NCI-H2107 (cell line): ENCODE measurements at places on chromosomes 11 and 22.

DNA sequence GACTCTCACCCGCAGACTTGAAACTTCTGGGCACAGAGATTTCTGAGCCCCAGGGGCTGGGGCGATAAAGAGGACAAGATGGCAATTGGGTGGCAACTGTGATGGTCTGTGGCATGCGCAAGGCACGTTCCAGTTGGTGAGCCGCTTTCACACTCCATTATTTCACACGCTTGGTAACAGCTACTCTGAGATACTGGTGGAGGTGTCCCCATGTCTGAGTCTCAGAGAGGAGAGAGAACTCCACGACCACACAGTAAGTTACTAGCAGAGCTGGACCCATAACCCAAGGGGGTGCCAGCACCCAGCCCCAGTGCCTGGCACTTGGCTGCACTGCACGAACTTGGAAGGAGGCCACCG, 6.0 kb upstream of the KCNJ4 start:
- no peak for DNase-seq

DNA sequence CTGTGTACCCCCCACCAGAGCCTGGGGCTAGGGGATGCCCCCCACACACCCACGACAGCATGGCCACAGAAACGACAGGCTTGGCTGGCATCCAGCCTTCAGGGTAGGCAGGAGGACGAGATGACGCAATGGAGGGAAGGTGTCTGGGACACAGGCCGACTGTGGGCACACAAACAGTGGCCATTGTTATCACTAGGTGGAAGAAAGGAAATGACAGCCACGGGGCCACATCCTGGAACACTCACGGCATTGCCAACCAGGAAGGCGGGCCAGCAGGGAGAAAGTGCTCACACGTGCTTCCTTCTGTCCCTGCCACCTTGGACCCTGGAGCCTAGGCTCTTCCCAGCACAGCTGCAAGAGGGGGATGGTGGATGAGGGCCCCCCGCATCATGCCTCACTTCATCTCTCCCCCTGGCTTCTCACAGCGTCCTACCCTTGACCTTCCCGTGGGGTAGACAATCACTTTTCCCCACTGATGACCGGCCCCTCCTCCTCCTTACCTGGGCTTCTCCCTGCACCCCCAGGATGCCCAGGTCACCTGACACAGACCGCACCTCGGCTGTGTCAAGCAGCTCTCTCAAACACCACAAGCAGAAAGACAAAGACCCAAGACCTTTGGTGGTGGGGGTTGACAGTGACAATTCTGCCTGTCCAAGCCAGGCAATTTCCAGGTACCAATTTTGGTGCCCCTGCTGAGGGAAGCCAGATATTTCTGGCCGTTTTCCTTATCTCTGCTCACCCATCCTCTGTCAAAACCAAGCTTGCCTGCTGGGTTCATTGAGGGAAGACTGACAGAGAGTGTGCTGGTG, 8.6 kb downstream of the PLA2G6 start:
- DNase-seq: no peak

DNA sequence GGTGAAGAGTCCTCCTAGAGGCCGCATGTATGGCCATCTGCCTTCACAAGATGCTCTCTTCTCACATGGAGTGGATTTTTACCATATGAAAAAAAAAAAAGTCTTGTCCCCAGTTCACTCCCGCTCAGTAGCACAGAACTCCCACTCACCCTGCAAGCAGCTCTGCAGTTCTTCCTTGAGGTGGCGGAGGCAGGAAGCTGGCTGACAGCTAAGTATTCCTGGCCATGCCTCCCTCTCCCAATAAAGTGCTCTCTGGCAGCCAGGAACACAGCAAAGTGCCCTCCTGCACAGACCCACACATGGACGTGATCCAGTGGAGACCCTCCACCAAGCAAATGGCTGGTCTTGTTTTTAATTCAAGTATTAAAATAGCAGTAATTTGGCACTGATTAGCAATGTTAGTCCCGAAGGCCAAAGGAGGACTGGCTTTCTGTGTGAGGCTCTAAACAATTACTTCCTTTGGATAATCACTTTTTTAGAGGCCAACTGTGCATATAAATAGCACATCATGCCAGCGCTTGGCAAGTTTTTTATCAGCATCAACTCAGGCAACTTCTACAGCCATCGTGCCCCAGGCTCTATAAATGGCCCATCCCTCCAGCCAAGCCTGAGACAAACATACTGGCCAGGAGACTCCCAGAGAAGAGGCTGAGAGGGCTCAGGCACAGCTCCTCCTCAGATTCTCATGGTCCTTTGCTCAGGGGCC, 413.6 kb downstream of the OPCML start:
- no peak for DNase-seq

- DNase-seq: peak; percentile 38
These were observed 1.9 kb downstream of the CHRM4 start for GRCh38 chr11:46389450-46390330.

GRCh38 chr11:130023204-130023603, 20.6 kb upstream of the PRDM10 start:
- DNase-seq: no peak
